ENCODE measurements at places on chromosomes 6 and 20.
A peak's percentile ranks its signal among the peaks of the same experiment; 100 is the strongest.

DNA sequence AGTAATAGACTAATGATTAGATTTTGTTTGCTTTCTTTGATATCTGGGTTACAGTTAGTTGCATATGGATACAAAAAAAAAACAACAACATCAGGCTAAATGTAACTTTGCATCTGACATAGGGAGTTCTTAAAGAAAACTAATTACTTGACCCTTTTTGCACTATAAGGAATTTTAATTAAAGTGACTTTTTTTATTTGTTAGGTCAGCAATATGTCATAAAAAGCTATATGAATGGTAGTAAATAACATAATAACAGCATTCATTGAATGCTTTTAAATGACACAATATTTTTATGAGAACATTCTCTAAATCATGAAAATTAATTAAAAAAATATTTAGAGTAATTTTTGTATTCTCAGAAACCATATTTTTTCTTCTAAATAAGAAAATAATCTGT, 183.6 kb downstream of the GRIK2 start:
- DNase-seq: no peak

DNA sequence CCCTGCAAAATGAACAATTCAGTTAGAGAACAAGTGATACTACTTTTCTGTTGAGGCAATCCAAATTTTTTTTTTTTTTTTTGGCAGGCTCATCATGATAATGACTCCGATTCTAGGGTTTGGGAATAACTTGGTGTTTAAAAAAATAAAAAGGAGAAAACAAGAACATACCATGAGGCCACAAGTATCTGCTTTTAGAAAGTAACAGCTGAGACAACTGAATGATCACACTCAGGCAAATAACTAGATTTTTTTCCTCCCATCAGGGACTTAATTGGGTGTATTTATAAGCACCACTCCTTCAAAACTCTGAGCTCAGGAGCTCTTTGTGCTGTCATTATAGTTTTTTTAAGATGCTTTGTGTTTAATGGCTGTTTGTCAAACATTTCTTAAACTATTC, 29.6 kb downstream of the PAK5 start:
- no peak for DNase-seq

GRCh38 chr6:165321555-165322145, 12.2 kb upstream of the C6orf118 start:
- no peak for DNase-seq

DNA sequence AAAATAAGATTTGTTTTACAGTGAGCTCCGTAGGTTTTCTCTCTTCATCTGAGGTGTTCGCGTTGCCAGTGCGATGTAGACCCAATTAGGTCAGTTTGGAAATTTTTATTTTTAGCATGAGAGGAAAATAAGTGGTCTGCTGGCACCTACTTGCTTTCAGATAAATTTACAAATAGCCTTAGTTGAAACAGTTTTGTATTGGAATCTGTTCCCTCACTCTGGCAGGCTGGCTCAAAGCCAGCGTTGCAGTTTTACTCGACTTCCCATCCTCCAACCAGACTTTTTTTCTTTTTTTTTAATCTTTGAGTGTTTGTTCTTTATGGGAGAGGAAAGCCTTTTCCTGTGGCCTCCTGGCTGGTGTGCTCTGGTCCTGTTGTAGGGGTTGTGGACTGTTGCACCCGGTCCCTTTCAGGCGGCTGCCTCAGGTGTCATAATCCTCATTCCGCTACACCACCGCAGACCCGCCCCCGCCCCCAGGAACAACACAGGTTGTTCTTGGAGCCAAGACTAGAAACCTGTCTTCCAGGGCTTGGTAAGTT, 46.7 kb downstream of the TIAM2 start:
- DNase-seq: no peak

DNA sequence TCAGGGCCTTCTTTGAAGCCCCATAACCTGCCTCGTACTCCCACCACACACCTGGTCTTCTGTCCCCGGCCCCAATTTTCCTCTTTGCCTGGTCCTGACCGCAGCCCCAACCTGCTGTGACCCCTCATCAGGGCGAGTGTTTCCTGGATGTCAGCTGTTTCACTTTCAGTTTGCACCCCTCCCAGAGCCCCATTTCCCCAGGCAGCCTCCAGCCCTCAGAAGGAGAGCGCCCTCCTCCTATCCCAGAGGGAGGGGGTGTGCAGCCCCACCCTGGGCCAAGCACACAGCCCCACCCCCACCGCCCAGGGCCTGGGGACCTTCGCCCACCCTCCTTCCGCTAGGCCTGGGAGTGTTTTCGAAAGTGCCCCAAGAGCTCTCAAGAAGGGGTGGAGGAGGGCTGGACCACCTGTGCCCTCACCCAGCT, 1.5 kb downstream of the BAK1 start:
- DNase-seq: peak; percentile 18

- no peak for DNase-seq
Measured at GRCh38 chr6:144918073-144918472, 632.9 kb downstream of the UTRN start.

- DNase-seq: no peak
Measured at GRCh38 chr6:170365121-170365520, 58.6 kb downstream of the FAM120B start.

GRCh38 chr20:43460830-43461200, 3.1 kb downstream of the SRSF6 start:
- no peak for DNase-seq

DNA sequence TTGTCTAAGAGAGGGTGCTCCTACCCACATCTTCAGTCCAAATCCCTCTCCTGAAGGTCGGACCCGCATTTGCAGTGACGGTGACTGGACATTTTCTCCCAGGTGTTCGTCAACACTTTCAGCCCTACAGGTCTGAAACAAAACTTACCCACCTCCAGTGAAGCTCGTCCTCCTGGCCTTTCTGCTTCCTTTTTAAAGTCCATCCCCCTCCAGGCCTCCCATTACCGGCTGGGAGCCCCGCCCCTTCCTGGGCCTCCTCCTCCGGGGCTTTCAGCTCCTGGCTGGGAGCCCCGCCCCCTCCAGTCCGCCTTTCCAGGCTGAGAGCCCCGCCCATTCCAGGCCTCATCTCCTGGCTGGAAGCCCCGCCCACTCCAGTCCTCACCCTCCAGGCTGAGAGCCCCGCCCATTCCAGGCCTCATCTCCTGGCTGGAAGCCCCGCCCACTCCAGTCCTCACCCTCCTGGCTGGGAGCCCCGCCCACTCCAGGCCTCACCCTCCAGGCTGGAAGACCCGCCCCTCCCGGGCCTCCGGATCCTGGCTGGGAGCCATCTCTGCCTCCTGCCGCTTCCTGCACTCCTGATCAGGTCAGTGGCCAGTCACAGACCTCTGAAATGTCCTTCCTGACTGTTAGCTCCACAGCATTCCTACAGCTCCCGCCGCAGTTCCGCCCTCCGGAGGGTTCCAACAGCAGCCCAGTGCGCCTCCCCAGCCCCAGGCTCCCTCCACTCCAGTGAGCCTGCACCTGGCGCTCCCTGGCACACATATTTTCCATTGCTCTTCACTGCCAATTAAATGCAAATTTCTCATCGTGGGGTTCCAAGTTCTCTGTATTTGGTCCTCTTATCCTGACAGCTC, 98.5 kb downstream of the LY86 start:
- DNase-seq: no peak

DNA sequence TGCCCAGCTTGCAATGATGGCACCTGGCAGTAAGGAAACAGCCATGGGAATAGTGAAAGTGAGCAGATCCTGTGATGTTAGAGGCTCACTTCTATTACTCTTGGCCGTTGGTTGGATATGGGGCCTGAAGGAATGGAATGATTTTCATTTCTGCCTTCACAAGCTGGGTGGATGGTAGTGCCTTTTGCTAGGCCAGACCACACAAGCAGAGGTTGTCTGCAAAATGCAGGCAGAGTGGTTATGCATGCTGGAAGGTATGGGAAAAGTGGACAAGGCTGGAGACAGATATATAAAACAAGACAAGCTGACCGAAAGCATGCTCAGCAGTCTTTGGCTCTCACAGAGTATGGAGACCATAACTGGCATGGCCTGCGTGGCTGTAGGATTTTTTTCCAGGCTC, 50.7 kb upstream of the ERVFRD-1 start:
- no peak for DNase-seq

DNA sequence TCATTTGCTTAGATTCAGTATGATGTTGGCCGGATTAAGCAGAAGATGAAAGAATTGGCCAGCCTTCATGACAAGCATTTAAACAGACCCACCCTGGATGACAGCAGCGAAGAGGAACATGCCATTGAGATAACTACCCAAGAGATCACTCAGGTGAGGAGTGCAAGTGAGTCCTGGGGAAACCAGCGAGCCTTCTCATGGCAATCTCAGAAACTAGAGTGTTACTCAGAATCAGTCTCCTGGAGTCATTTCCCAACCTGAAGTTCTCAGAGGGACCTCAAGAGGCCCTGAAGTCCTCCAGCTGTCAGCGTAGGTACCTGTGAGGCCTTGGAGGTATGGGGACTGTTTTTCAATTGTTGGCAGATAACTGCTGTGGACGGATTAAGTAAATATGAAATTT, 16.9 kb downstream of the STX16 start:
- no peak for DNase-seq

Data from T follicular helper cell (primary cell).